Epithelial cell of esophagus (primary cell): ENCODE measurements at places on chromosomes 7 and 10.

DNA sequence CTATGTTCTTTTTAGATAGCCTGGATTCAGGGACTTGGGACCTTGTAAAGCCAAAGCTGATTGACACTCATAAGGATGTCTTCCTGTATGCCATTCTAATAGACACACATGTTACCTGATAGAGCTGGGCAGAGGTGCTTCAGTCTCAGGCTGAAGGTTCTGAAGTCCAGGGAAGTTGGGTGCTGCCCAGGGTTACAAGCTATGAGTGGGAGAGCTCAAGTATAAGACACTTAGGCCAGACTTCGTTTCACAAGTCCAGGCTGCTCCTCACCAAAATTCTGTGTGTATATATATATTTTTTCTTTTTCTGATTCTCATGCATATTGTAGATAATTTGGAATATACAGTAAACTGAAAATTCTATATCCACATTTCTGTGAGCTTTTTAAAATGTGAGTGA, 144.2 kb downstream of the HDAC9 start:
- no peak for DNase-seq

DNA sequence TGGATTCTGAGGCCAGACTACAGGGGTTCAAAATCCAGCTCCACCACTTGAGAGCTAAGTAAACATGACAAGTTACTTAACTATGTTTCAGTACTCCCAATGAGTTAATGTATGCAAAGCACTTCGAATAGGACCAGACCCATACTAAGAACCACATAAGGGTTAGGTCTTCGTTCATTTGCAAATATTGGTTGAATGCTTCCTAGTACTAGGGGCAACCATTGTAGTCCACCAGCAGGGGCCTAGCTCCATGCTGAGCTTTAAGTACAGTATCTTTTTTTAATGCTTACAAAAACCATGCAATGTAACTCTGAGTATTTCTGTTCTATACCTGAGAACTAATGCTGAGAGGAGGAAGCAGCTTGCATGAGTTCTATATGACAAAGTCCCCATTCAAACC, 80.4 kb upstream of the PDE1C start:
- no peak for DNase-seq

DNA sequence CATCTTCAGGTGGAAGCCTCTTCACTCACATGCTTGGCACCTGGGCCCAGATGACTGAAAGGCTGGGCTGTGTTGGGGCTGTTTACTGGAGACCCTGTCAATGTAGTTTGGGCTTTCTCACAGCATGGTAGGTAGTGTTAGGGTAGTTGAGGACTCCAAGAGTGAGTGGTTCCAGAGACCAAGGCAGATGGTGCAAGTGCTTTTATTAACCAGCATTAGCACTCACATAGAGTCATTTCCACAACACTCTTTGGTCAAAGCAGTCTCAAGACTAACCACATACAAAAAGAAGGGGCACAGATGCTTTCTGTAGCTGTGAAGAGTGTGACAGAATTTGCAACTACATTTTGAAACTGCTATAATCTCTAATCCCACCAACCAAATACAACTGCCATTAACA, 135.0 kb downstream of the RTKN2 start:
- DNase-seq, result no peak

- no peak for DNase-seq
These were observed 1.1 kb downstream of the GGCT start for GRCh38 chr7:30503274-30504212.

DNA sequence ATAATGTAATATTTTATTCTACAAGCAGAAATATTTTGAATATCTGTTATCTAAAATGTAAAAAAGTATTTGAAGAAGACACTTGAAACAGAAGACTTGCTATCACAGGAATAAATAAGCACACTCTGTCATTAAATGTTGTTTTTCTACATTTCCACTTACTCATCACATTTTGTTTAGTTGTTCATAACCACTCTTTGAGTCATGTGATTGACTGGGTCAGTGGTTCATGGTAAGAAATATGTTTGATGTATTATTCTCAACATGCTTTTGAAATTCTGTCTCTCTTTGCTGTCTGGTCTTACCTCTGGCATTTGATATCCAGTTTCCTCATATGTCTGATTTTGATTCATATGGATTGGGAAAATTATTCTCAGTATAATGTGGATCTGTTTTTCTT, 171.8 kb downstream of the SUGCT start:
- DNase-seq, result peak; percentile 72

DNA sequence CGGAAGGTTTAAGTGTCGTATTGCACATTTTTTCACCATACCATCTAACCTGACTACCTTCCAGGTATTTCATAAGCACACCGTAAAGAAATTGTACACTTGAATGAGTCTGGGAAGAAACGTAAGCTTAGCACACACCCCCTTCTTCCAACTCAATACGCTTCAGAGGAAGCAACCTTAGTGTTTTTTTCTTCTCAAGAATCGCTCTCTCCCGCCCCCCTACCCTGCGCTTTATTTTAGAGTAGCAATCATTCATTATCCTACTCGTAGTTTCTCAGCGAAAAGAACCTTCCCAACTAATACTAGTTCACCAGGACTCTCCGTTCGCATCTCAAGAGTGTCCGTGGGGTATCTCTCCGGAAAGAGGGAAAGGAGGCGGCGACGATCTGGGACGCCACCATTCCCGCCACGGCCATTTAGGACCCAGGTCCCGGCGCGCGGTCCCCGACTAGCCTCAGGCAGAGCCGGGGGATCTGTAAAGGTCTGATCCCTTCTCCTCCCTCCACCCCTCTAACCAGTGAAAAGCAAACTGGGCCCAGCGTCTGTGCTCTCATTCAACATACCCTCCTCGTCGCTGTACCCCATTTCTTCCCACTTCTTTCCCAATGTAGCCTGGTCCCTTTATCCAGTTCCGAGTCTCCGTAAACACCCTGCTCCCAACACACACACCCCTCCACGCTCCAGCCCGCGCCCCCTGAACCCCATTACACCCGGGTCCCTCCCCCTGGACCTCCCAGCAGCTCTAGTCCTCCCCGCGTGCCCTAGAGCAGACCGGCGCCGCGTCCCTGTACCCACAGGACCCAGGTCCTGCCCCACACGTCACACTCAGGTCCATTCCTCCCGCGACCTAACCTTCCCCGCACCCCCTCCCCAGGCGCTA, 16.0 kb downstream of the MYOZ1 start:
- peak; percentile 77 for DNase-seq

- peak; percentile 49 for DNase-seq
These were observed 99.6 kb downstream of the SVIL start for GRCh38 chr10:29535012-29535777.

GRCh38 chr10:88113232-88113631, 249.8 kb downstream of the PTEN start:
- no peak for DNase-seq

DNA sequence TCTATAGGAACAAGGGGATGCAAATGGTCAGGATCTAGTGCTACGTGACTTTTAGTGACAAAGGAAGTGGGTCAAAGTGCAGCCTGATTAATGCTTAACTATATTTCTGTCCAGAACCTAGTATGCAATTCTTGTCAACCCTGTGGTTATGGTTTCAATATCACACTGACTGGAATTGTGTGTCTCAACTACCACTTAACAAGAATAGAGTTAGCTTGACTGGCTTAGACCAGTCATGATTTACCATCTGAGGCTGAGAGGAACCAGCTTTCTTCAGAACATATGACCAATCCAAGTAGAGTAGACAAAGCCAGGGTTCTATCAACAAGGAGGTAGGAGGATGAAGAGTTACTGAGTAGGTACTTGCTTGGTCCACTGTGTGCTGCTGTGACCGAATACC, 54.4 kb downstream of the MYPN start:
- DNase-seq, result no peak

GRCh38 chr7:146115548-146115850, 1.1 kb upstream of the CNTNAP2 start:
- DNase-seq, result no peak

GRCh38 chr7:4744391-4745264, 30.8 kb upstream of the AP5Z1 start:
- DNase-seq, result peak; percentile 100

DNA sequence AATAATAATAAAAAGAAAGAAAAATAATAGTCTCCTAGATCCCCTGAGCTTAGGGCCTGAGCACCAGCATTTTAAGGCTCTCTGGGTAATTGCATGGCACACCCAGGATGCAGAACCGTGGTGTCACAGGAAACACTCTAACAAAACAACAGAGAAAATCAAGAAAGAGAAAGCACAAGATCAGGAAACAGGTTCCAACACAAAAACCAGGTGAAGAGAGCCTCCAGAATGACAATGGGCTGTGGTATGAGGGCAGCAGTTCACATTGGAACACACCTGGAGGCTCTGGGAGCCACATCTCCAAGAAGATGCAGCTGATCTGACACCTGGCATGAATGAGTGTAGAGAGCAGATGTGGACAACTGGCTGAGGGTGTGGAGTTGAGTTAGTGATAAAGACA, 7.1 kb downstream of the MMRN2 start:
- DNase-seq, result no peak

- DNase-seq, result no peak
These were observed 1.2 kb downstream of the PTEN start for GRCh38 chr10:87864496-87865059.

GRCh38 chr10:120979435-120980278, 128.5 kb downstream of the WDR11 start:
- DNase-seq, result peak; percentile 72

DNA sequence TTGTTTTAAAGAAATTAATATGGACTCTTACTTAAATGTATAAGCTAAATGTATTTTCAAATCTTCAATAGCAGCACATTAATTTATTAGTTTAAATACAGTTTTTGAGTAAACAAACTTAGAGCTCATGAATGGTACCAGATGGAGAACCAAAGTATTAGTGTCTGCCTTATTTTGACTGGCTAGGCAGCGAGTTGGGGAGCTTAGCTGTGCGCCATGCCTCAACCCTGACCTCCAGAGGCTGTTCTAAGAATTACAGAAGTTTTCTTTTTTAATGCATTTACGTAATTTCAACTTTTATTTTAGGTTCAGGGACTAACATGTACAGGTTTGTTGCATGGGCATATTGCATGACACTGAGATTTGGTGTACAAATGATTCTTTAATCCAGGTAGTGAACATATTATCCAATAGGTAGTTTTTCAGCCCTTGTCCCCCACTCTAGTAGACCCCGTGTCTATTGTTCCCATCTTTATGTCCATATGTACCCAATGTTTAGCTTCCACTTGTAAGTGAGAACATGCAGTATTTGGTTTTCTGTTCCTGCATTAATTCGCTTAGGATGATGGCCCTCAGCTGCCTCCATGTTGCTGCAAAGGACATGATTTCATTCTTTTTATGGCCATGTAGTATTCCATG, 166.8 kb downstream of the IQUB start:
- peak; percentile 53 for DNase-seq

GRCh38 chr7:81014266-81014665, 95.4 kb upstream of the SEMA3C start:
- DNase-seq, result peak; percentile 93

GRCh38 chr7:18740579-18740988, 245.0 kb downstream of the HDAC9 start:
- DNase-seq, result no peak

DNA sequence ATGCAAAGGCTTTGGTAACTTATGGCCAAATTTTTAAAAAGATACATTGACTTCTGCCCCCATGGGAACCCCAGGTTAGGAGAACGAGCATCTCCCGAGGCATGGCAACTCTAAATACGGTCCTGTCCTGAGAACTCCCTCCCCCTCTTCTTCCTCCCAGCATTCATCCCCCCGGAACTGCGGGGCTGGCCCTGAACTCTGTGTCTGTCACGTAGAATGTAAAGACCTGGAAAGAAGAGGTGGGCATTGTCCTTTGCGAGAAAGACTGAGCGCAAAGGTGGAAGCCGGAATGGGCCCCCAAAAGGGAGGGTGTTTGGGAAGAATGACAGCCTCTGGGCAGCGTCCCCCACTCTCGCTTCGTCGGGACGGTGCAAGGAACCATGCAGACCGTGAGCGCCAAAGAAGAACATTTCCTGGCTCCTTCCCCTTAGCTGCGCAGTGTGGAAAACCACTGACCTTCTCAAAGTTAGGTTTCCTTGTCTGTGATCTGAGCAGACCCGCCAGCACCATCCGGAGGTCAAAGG, 21.0 kb downstream of the SHH start:
- DNase-seq, result no peak

DNA sequence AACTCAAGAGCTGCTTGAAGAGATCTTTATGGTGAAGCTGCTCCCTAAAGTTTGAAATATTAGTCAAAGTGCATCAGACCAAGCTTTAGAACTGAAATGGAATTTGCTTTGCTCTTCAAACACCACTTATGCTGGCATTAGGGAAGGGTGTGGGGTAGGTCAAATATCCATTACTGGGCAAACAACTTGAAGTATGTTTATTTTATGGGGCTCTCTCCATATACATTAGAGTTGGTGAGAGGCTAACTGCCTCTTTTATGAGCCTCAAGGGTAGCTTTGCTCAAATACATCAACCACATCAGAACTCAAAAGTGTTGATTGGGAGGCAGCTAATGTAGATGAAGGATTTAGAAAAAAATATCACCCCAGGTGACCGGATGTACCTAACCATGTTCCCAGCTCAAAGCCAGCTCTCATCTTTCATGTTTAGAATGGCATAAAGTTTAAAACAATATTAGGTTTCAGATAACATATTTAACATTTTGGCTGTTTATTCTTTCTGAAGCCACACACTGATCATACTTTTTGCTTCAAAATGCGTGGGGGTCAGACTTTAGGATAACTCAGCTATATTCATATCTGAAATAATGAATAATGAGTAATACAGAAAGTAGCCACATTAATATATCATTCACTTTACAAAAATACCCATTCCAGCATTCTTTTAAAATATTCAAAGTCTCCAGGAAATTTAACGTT, 318.6 kb downstream of the PTEN start:
- no peak for DNase-seq
